ENCODE measurements at places on chromosomes 6 and 20.
A peak's percentile ranks its signal among the peaks of the same experiment; 100 is the strongest.

- no peak for DNase-seq
These were observed 37.6 kb upstream of the CST7 start for GRCh38 chr20:24911461-24911860.

DNA sequence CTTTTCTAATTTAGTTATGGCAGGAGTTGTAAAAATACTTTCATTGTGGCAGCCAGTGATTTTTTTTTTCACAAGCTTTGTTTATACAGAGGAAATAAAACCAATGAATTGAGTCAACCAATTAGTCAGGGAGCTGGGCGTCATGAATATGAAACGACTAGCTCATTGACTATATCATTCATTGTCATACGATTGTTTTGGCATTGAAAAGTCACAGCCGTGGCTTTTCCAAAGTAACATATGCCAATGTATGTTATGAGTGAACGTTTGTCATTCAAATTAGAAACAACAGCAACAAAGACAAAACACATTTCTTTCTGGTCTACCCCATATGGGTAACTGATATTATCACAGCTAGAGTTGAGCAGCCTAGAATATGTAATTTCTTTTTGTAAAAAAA lies 810.6 kb downstream of the EPHA7 start:
- no peak for DNase-seq

DNA sequence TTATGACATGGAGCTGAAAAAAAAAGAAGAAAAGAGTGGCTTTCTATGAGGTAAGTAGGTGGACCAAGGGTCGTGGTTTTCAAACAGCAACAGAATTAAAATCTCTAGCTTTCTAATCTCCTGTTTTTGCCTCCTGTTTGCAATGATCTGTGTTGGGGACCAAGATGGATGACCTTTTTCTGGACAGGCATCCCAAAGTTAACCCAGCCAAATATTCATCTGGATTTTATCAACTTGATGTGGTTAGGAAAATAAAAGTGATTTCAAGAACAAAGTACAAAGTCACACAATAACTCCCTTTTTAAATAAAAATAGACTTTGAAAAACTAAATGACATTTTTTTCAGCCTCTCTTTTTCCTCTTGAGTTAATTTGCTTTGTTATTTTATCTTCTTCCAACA lies 282.1 kb upstream of the PRDM1 start:
- no peak for DNase-seq

- no peak for DNase-seq
These were observed 25.5 kb downstream of the LMBRD1 start for GRCh38 chr6:69771158-69771906.

GRCh38 chr6:116761779-116762178 lies 3.7 kb downstream of the FAM162B start:
- no peak for DNase-seq

GRCh38 chr6:77034161-77034560 lies 429.1 kb downstream of the HTR1B start:
- no peak for DNase-seq

- no peak for DNase-seq
These were observed 97.0 kb downstream of the SLC23A2 start for GRCh38 chr20:4904127-4904860.

- DNase-seq: no peak
These were observed 8.5 kb downstream of the RMND1 start for GRCh38 chr6:151443454-151443853.

DNA sequence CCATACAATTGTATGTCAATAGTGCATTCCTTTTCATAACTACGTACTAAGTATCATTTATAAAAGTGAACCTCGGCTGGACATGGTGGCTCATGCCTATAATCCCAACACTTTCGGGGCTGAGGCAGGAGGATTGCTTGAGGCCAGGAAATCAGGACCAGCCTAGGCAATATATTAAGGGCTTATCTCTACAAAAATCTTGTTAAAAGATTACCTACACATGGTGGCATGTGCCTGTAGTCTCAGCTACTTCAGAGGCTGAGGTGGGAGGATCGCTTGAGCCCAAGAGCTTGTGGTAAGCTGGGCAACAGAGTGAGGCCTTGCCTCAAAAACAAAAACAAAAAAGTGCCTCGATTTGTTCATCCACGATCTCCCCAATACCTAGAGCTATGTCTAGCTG lies 449.7 kb upstream of the SULF2 start:
- no peak for DNase-seq

DNA sequence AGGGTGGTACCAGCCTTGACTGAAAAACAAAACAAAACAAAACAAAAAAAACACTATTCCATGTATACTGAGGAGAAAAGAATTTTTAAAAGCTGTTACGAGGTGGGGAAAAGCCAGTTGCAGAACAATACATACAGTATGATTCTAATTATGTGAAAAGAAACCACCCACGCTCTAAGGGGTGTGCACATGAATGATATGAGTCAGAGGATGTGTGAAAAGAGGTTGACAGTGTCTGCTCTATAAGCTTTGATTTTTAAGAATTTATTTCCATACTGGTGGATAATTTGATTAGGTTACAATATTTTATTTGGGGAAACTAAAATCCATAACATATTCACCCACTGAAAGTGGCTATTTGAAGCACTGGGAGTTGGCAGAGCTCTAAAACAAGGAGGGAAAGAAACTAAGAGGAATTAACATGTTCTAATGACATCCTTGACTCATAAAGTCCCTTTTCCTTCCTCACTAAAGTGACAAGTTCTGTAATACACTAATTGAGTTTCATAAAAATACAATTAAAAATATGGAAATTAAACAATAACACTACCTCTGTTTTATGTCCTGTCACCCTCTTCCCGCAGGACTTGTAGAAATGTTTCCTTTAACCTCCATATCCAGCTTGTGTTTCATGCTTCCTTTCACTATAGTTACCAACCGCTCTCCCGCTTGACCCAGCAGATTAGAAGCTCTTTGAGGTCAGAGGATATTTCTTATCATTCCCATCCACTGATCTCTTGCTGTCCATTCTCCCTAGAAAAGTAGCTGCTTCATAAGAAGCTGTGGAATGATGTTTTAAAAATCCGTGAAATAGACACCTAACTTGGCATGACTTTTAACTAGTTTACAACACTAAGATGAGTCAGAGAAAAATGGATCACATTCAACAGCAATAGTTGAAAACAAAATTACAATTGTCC lies 118.6 kb upstream of the CCDC28A start:
- DNase-seq: peak; percentile 5

- no peak for DNase-seq
These were observed 41.7 kb upstream of the MPC1 start for GRCh38 chr6:166424431-166424830.

DNA sequence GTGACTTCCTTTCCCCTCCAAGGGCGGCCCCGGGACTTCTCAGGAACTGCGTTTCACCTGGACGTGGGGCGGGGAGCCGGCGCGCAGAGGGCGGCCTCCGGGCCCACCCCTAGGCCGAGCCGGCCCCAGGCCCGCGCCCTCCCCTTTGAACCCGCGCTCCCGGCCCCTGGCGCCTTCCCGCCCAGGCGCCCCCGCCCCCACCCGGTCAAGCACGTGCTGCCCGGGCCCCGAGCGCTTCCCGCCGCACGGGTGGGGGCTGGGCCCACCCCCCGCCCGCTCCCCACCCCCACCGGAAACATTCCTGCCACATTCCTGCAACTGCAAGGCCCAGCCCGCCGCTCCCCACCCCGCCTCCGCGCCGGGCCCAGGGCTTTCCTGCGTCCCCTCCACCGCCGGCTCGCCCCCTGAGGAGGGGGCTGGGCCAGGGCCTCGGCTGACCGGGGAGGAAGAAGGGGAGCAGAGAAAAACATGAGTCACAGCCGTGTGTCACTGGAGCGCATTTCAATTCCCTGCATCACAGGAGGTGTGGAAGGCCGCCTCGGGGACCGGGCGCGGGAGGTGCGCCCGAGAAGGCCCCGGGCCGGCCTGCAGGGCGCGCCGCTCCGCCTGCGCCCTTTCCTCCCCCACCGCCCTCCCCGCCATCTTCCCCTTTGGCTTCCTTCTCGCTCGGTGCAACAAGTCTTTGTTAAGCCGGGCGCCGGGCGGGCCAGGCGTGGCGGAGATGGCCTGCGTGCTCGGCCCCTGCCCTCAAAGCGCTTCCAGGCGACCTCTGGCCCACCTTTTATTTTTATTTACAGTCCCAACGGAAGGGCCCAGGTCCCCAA lies 1.2 kb upstream of the HMGA1 start:
- peak; percentile 85 for DNase-seq

GRCh38 chr6:21200134-21200870 lies 393.2 kb upstream of the SOX4 start:
- no peak for DNase-seq

DNA sequence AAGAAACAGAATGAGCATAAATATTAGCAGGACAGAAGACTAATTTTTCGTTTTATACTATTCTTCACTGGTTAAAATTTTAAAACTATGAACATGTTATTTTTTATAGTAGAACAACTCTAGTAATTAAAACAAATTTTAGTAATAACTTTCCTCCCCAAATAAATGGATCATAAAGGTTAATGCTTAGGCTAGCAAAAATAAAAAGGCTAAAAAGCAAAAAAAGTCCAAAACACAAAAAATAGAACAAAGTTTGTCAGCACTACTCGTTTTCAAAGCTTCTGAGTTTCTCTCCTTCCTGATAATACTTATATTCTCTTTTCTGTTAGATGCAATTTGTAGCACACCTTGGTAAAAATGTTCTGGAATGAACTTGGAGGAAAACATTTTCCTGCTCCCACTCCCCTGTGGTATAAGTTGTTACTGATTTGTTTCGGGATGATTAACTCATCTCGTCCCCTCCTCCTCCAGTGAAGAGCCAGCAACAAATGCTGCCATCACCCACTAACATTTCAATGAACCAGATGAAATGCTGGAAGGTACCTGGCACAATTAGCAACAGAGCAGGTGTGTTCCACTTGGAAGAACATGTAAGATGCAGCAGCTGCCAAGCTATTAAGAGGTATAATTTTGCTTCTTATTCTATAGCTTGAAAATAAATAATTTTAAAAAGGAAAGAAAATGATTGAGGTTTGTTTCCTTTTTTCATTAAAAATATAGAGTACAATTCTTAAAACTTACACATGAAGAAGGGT lies 130.5 kb downstream of the MYB start:
- DNase-seq: no peak

GRCh38 chr20:64092258-64093012 lies 8.2 kb upstream of the LKAAEAR1 start:
- DNase-seq: no peak

- DNase-seq: no peak
These were observed 60.7 kb downstream of the AKAP12 start for GRCh38 chr6:151300267-151300991.

- no peak for DNase-seq
These were observed 39.5 kb upstream of the LAMP5 start for GRCh38 chr20:9474835-9475415.

DNA sequence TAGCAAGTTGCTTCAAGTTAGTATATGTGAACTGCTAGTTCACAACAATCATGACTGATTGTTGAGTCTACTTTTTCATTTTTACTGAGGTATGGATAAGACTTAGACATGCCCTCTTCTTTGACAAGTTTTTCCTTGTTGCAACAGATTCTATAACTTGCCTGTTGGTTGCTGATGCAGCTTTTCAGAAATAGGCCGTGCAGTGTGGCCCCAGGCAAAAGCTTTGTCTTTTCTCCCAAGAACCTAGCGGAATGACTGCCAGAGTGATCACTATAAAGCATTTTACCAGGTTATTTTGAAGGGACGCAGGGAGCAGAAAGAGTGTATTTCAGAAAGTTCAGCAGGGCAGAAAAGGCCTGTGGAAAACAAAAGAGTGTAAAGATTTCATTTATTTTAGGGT lies 16.0 kb downstream of the HECA start:
- DNase-seq: no peak

DNA sequence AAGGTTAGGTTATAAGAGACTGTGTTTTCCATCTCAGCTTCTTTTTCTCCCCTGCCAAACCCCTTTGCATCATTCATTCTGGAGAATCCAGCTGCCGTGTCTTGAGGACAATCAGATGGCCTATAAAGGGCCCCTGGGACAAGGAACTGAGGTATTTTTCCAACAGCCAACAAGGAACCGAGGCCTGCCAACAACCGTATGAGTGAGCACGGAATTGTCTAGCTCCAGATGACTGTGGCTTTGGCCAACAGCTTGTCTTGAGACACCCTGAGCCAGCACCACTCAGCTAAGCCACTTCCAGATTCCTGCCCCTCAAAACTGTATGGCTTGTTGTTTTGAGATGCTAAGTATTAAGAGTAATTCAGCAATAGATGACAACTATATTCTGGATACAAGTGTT lies 433.7 kb upstream of the HSF2 start:
- no peak for DNase-seq

GRCh38 chr6:2556761-2557160 lies 194.0 kb downstream of the MYLK4 start:
- DNase-seq: no peak

DNA sequence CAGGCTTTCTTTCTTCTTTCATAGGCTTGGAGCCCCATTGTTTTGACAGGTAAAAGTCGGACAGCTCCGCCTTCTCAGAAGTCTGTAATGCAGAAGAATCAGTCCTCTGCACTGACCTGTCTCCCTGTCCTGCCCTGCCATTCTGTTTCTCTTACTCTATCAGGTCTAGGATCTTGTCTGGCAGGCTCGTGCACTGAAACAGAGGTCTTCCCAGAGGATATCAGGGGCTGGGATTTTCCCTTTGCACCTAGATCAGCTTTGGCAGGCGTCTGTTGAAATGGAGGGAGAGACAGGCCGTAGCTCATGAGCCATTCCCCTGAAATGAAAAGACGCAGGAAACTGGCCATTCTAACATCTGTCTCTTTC lies 25.0 kb downstream of the KIF3B start:
- DNase-seq: no peak

DNA sequence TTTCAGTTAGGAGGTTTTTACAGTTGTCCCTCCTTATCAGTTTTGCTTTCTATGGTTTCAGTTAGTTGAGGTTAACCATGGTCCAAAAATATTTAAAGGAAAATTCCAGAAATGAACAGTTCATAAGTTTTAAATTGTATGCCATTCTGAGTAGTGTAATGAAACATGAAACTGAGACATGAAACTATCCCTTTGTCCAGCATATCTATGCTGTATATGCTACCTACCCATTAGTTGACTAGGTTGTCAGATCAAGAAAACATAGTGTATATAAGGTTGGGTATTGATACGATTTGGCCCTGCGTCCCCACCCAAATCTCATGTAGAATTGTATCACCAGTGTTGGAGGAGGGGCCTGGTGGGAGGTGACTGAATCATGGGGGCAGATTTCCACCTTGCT lies 39.1 kb downstream of the VGLL2 start:
- no peak for DNase-seq

DNA sequence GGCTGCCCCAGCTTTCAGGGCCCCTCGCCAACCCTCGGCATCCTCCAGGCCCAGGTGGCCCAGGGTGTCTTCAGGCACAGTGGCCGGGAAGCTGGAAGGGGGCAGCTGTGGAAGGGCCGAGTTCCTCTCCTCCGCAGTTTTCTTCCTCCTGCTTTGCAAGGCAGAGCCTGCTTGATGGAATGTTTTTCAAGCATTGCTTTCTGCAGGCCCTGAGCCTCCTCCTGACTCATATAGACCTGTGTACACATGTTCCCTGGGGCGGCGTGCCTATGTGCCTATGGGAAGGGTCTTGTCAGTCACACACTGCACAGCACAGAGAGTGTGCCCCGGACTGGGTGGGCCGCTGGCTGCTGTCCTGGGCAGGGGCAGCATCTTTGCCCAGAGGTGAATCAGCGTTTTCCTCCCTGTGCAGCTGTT lies 107.5 kb downstream of the ERMARD start:
- no peak for DNase-seq

GRCh38 chr6:101516578-101516977 lies 123.1 kb downstream of the GRIK2 start:
- no peak for DNase-seq

GRCh38 chr6:53837865-53838769 lies 43.3 kb downstream of the LRRC1 start:
- no peak for DNase-seq
